ENCODE measurements at places on chromosomes 12 and 14. TPM values are rescaled to one million over a fixed set of nuclear protein-coding genes. Genes with fewer than 3 reads are reported as not detected.

ADGRD1 gene
- total RNA-seq, result 4.5 TPM

GRCh38 chr12:12897302-12897701 lies 5.9 kb downstream of the GPRC5A start:
- DNase-seq, result no peak

GRCh38 chr12:20264026-20264425 lies 104.3 kb upstream of the PDE3A start:
- DNase-seq, result no peak

- no peak for DNase-seq
Measured at GRCh38 chr14:93974299-93974698, 2.1 kb downstream of the ASB2 start.

DNA sequence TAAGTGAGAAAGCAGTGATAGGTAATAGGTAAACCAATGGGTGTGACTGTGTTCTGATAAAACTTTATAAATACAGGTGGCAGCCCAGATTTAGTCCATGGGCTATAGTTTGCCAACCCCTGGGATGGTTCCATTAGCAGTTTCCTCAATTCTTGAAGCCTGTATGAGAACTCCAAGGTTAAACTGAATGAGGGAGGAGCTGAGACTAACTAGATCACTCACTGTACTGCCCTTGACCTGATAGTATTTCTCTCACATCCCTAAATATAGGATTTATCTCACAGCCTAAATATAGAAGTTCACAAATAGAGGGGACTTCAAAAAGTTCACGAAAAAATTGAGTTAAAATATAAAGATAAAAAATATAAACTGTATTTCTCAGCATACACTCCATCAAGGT lies 439.6 kb upstream of the CCDC196 start:
- no peak for DNase-seq

- DNase-seq, result no peak
Measured at GRCh38 chr14:33568935-33569579, 381.8 kb downstream of the EGLN3 start.

- peak; percentile 39 for DNase-seq
Measured at GRCh38 chr14:68888025-68888850, 90.9 kb downstream of the ACTN1 start.
